ENCODE measurements at places on chromosomes 2 and 18.

- no peak for DNase-seq
Observed at GRCh38 chr2:151849413-151850010, 21.3 kb upstream of the ARL5A start.

DNA sequence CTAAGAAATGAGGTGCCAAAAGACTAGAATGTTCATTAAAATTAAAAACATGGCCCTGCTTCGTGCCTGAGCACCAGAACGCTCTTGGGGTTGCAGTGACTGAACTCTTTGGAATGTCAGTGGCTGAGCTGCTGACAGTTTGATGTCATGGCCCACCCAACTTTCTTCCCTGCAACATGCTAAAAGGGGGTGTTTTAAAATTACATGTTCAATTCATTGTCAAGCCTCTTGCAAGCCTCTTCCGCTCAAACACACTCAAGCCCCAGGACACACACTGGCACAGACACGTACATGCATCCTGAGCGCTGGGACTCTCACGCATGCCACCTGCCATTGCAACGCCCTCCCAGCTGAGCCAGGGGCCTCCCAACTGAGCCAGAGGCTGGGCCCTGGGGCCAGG is 12.6 kb downstream of the RUFY4 start:
- DNase-seq: no peak

- no peak for DNase-seq
Observed at GRCh38 chr2:43041661-43042360, 184.6 kb downstream of the ZFP36L2 start.

DNA sequence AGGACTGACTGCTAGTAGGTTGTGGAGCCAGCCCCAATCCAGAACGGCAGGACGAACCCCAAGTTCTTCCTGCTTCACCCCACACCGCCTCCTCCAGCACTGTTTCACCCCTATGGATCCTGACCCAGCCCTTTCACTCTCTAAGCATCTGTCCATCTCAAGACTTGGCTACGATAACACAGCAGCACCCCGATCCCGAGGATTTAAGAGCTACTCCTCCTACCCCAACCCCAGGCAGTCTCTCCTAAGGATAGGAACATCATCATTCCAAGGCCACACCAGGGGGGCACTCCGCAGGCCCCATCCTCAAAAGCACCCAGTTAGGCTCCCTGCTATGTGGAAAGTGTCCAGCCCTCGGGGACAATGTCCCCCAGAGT is 645 bp downstream of the KCTD18 start:
- no peak for DNase-seq

- DNase-seq: peak; percentile 85
Observed at GRCh38 chr2:98448441-98449145, 3.9 kb downstream of the INPP4A start.

DNA sequence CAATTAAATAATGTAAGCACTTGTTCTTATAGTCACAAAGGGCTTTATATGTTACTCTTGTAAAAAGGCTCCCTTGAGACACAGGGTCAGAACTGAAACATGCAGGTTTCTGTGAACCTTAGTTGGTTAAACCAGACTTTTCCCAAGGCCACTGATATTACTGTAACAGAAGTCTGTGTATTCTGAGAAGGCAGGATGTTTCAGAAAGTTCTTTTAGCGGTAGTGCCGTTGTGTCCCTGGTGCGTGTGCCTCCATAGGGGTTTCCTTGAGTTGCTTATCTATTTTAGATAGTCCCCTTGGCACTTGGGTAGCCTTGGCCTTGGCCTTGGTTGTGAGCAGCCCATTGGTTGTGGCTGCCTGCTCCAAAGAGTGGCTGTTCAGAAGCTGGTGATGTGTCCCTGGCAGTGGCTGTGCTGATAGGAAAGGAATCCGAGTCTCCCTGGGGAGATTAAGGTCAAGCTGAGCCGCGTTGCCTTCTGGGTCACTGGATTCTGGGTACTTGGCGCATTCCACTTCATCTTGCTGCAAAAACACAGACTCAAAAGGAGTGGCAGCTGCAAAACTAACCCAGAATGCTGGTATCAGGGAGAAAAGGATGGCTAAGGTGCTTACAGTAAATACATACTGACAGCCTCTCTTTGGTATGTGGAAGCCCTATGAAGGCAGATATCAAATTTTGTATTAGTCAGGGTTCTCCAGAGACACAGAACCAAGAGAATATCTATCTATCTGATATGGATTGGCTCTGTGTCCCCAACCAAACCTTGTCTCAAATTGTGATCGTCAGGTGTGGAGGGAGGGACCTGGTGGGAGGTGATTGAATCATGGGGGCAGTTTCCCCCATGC is 69.7 kb downstream of the FHOD3 start:
- DNase-seq: no peak

DNA sequence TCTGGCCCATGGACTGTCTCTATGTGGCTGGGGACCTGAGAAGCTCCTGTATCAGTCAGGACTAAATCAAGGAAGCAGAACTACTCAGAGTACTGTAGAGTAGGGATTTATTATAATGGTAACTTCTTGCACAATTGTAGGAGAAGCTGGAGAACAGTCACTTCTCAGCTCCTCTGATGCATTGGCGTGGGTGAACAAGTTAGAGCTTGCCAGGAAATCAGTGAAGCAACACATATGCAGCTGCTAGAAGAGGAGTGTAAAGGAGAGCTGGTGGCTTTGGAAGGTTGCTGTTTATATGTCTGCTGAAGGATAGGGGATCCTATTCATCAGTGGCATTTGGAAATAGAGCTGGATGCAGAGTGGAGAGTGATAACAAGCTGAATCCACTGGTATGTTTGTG is 215.5 kb upstream of the CWC22 start:
- no peak for DNase-seq

DNA sequence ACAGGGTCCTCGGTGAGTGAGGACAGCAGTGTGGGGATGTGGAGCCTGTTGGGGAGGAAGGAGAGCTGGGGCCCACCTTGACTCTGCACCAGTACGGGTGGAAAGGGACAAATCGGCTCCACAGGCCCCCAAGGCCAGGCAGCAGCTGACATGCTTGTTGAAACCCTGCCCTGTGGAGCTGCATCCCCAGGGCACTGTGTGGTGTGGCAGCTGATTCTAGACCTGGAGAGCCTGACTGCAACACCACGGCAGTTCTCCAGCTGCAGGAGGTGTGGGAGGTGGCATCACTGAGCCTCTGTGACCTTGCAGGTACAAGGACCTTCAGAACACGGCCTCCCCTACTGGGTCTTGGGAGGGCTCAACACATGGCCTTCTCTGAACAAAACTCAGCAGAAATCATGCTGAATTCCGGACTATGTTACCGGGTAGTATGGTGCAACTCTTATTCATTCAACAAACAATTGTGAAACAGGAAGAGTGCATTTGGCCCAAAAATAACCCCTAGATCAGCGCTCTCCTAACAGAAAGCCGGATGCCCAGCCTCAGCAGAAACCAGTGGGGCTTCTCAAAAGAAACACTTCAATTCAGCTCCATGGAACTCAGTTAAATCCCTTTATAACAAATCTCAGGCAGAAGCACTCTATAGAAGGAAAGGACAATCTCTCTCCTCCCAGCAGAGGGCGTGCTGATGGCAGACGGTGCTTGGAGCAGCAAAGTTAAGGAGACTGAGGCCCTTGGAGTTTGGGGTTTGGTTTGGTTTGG is 104.4 kb upstream of the SALL3 start:
- no peak for DNase-seq

- DNase-seq: no peak
Observed at GRCh38 chr18:74531043-74531442, 3.3 kb upstream of the CNDP1 start.

DNA sequence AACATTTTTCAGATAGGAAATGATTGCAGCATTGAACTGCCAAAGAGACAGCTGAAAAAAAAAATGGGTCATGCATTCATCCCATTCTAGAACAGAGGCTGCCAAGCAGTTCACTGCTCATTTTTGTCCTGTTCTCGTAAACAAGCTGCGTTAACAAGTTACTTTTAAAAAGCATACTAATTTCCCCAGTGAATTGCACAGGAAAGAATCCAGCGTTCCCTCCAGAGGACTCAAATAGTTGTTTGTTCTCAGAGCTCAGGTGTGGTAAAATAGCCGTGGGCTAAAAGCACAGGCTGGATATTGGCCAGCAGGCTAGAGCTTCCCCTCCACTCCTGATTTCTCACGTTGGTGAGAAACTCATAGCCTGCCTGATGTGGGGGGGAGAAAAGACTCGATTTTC is 76.1 kb upstream of the AQP4 start:
- no peak for DNase-seq

Measured in CD4-positive, alpha-beta T cell treated with Interleukin-4 for 1 hour (primary cell).